Stimulated activated CD8-positive, alpha-beta memory T cell treated with anti-CD3 and anti-CD28 coated beads, Interleukin-15, amount 100 ng/mL, for 24 hours (primary cell): ENCODE measurements at places on chromosomes 16 and 17.
A peak's percentile ranks its signal among the peaks of the same experiment; 100 is the strongest.

DNA sequence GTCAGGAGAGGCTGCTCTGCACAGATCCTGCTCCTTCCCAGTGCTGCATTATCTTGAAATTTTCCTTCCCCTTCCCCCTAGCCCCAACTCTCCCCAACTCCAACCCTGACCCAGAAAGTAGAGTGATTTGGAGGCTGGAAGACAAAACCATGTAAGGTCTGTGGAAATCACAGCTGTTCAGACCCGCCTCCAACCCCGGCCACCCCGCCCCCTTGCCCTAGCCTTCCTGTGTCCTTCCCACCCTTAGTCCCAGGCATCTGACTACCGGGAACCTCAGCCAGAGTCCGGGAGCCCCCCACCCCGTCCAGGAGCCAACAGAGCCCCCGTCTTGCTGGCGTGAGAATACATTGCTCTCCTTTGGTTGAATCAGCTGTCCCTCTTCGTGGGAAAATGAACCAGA lies at the start of gene AOC3:
TSS of gene AOC3 (plus strand) at position 246 of the 400 bp plus-strand sequence. CDS start at position 391, 145 bp downstream.
- DNase-seq = no peak

DNA sequence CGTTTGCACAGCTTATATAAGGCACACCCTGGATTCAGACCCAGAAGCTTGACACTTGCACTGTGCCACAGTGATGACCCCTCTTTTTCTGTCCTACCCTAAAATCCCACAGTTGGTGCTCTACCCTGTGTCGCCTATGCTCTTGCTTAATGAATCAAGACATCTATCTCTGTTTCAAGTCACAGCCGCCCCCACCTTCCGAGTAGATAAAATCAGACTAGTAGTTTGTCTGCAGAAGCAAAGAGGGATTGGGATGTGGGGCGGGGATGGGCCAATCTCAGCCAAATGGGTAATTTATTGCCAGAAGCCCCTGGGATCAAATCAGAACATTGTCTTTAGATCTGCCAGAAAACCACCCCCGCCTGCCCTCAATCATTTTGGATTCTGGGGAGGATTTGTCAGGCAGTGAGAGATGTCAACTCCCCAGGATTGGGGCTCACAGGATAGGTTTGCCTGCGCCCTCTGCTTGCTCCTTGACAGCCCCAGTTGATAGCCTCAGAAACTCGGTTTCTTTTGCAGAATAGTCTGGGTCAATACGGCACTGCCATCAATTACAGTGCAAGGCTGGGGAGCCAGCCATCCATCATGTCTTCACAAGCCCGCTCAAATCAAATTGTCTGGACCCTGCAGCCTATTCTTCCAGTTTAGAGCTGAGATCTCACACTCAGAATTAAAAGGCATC lies 520.8 kb downstream of the GRIN2A start:
- DNase-seq = no peak

DNA sequence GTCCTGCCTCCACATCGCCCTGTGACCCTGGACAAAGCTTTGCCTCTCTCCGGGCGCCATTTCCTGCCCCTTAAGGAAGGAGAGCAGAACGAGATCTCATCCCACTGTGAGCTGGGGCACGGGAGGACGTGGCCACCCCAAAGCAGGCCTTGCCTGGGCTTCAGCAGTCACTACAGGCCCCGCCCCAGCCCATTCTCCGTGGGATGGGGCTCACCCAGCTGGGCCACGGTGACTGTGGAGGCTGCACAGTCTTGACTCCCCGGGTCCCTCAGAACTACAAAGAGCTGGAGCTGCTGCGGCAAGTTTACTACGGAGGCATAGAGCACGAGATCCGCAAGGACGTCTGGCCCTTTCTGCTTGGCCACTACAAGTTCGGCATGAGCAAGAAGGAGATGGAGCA lies 28.2 kb downstream of the MNT start:
- DNase-seq = no peak

- peak; percentile 23 for DNase-seq
These were observed 633 bp downstream of the CDR2 start for GRCh38 chr16:22373662-22374310.

GRCh38 chr17:48382989-48383388 lies 47.0 kb downstream of the SKAP1 start:
- DNase-seq = no peak
